ENCODE measurements at places on chromosomes 1 and 21. TPM values are rescaled to one million over a fixed set of nuclear protein-coding genes. Genes with fewer than 3 reads are reported as not detected.

DNA sequence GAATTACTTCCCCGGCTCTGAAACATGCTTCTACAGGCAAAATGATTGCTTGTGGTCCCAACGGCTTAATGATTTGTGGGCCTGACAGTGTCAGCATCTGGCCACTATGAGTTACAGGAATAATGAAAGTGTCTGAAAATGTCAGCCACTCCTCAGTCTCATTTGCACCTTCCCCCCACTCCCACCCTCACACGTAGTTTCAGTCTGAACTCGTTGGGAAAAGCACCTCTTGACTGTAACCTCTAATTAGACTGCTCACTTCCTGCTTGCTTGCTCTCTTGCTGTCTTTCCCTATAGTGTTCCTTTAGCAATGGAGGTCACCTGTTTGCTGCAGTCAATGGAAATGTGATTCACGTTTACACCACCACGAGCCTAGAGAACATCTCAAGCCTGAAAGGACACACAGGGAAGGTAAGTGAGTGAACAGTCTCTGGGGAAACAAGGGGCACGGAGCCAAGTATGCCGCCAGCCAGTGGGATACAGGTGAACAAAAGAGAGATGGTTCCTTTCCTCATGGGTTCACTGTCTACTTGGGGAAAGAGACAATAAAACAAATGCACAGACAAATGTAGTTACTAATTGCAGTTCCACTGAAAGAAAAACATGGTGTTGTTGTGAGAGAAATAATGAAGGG is 27.1 kb downstream of the CFAP57 start:
- DNase-seq, result no peak

DNA sequence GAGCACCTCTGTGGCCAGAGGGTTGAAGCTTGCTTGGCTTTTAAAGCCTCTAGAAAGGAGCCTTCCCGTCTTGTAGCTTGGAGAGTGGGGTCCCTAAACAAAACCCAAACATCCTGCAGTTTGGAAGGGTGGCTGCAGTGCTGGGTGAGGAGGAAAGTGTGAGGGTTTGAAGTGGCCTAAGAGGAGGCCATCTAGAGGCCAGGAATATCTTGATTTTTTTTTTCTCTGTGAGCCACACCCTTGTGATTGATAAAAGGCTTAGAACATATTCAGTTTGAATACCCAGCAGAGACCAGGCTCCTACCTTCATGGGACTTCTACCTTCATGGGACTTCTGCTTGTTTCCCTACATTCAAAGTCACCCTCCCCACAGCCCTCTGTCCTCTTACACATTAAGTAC is 37.3 kb upstream of the PIGV start:
- DNase-seq, result no peak

GRCh38 chr1:242556759-242557158 is 32.3 kb upstream of the PLD5 start:
- DNase-seq, result no peak

GRCh38 chr1:201011616-201012015 is 11.9 kb downstream of the KIF21B start:
- no peak for DNase-seq

GRCh38 chr1:88655685-88656299 is 28.3 kb upstream of the PKN2 start:
- DNase-seq, result peak; percentile 9

DNA sequence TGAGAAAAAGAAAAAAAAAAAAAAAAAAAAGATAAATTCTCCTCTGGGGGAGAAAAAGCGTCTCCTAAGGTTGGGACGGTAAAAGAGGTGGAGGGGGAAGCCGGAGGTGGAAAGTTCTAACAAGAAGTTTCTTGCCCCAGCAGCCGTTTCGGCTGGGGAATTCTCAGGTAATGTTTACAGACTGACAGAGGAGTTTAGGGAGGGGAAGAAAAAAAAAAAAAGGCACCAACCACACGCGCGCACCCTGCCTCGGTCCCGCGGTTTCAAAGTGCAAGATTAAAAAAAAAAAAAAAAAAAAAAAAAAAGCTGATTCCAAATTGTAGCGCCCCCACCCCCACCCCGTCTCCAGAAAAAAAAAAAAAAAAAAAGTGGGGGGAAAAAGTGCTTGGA is 504 bp downstream of the DHRS3 start:
- DNase-seq, result no peak

- no peak for DNase-seq
Observed at GRCh38 chr1:161164901-161165610, 1.2 kb upstream of the PPOX start.

DNA sequence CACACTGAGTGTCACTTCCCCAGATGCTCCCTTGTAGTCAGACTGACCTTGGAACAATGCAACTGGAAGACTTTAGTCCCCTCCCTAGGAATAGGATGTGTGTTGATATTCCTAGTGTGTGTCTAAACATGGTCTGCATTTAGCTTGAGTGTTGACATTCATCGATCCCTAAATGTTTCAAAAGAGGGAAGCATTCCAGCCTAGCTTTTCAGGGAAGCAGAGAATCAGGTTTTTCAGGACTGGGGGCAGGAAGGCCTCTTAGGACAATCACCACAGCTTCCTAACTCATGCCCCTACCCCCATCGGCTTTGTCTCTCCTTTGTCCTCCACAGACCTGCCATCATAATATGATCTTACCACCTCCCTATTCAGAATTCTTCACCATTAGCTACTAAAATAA is 43.4 kb downstream of the NMNAT2 start:
- no peak for DNase-seq

DNA sequence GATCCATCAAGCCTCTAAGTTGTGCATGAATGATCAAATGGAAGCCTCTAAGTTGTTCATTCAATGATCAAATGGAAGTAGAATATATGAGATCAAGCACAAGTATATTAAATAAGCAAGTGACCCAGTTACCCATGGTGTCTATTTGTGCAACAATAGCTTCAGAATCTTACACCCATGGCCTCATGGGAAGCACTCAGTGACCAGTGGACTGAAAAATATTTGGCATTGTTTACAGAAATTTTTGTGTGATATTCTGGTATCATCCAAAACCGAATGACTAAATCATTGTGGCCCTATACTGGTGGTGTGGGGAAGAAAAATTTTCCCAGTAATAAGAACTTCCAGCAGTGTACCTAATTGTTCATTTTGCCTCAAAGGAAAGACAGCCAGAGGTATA is 46.6 kb downstream of the DUSP10 start:
- DNase-seq, result peak; percentile 36

DNA sequence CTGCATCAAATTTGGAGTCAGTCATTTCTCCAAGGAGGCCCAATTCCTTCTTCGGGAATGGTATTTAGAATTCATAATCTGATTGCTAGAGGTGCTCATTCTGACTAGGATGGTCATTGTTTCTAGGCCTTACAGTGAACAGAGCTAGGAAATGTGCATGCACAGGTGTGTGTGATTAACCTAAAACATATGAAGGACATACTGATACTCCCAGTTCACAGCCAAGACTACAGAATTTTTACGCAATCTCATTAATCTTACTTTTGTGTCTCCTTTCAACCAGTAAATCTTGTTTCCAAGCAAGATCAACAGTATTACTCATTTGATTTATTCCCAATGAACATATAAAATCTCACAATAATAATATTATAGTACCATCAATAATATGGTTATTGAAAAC is 47.1 kb downstream of the NFASC start:
- no peak for DNase-seq

MEX3A gene
- total RNA-seq, result 32.9 TPM

- DNase-seq, result no peak
Observed at GRCh38 chr21:36169470-36170128, 13.0 kb downstream of the DOP1B start.

GRCh38 chr1:164617377-164618201 is 58.6 kb downstream of the PBX1 start:
- no peak for DNase-seq

DNA sequence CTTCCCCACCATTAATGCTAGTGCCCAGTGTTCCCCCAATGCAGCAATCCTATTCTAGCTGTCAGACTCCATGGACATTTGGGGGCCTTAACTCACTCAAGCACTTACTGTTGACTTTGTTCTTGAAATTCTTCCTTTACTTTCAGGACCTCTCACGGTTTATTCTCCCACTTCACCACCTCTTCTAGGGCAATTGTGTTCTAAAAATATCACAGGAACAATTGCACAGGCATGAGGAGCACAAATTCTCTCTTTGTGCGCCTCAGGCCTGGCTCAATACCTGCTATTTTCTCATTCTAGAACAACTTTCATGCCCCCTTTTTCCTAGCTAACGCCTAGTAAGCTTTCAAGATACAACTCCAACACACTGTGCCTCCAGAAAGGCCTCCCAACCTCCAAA is 7.3 kb downstream of the MAB21L3 start:
- DNase-seq, result no peak

HIVEP3 gene
- 9.4 TPM for total RNA-seq

DNA sequence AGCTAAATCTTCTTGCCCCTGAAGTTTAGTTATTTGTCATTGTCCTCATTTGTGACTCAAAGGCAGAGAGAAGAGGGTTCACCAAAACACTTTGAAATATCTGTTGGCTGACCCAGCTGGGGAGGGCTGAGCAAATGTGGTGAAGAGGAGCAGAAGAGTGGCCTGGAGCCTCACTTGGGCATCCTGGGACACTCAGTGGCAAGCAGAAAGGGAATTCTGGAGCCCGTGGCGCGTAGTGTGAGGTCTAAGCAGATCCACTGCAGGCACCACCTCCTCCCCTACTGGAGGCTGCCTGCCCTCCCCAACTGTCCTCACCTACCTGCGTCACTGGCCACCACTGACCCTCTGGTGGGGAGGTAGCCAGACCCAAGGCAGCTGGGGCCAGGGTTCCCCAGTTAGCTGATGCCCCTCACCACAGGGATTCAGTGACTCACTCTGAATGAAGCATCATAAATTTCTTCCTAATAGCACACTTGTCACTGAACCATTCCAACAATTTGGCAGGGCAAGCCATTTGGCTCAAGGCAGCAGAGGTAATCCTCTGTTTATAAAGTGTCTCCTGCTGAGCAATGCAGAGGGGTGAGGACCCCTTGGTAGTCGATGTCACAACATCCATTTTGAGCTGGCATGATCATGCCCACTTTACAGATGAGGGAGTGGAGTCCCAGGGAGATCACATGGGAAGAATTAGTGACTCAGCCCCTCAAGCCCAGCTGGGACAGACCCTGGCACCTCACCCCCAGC is 80.3 kb downstream of the NENF start:
- DNase-seq, result peak; percentile 86

ATP6V1G3 gene
- not detected for total RNA-seq

DNA sequence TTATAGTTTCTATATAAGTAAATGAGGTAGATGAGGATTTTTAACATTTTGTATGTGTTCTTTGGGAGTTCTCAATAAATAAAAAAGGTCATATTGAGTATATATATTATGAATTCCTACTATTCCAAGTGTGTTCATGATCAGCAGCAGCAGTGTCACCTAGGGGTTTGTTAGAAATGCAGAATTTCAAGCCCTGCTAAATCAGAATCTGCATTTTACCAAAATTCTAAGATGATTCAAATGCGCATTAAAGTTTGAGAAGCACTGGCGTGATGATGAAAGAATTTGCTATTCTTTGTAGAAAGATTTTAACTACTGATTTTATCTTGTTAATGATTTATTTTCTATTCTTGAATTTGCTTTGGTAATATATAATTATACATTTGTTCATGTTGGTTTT is 28.7 kb downstream of the F3 start:
- DNase-seq, result no peak

DNA sequence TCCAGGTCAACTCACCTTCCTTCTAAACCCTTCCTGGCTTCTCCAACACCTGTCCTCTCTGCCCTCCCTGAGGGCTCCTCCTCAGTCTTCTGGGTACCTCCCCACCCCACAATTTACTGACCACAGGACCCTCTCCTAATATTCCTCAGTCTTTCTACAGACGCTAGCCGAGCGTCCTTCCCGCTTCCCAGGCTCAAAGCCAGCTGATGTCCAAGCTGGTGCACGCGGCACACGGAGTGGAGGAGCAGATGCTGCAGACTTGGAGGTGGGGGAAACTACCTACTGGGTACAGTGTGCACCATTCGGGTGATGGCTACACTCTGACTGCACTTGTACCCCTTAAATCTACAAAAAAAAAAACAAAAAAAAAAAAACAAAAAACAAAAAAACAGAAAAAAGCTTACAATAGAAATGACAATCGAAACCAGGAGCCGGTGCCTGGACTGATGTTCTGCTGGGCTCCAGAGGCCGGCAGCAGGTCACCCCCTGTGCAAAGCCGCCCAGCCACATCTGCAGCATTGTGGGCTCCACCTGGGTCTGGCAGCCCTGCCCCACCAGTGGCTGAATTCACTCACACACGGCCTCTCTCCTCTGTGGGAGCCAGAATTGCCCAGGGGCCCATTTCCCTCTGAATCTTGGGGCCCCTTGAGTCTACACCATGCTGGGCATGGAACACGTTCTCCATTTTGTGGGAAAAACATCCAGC is 7.0 kb downstream of the TRIM11 start:
- DNase-seq, result no peak

DNA sequence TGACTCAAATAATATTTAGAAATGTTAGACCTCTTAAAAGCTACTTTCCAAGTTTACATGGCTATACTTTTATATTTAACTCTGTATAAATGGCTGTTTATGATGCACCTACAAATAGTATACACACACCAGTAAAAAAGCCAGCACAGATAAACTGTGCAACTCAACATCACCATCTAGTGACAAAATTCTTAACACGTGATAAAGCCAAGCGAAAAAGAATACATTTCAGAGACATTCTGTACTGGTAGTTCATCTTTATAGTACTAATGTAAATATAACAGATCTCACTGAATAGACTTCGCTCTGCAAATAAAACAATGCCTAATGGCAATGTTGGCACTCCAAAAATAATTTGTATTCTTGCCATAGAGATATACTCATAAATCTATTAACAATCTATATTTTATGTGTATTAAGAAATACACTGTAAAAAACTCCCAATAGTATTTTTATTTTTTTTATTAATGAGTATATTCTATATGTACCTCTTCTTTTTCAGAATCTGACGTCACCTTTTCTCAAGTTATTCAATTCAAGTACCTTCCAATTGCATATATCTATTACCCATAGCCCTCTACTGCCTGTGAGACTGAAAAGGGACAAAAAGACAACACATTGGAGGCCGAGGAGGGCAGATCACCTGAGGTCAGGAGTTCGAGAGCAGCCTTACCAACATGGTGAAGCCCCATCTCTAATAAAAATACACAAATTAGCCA is 100.2 kb downstream of the DPYD start:
- DNase-seq, result peak; percentile 16

CDA gene
- total RNA-seq, result not detected

GRCh38 chr1:50858761-50859160 is 101.3 kb downstream of the FAF1 start:
- peak; percentile 12 for DNase-seq

LCE1D gene
- not detected for total RNA-seq

BCL2L15 gene
- 0.14 TPM for total RNA-seq

DNA sequence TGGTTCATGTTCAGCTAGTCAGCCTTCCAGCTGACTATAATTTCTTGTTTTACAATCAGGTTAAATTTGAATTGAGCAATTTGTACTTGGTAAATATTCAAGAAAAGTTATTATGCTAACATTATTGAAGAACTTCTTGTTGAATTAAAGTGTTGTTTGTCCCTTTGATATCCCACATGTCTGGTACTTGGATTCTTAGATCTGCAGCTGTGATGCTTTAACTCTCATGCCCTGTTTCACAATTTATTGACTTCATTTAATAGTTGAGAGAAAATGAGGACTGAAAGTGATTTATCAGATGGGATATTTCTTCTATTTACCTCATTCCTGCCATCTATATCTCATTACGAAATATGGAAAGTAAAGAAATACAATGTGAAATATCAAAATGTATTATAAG is 92.8 kb downstream of the FASLG start:
- no peak for DNase-seq

Measured in astrocyte (in vitro differentiated cells and primary cell).